ENCODE measurements at places on chromosomes 4 and X.

GRCh38 chr4:148926276-148927260 is 484.4 kb upstream of the NR3C2 start:
- no peak for DNase-seq

GRCh38 chrX:17519358-17519757 is 144.4 kb downstream of the NHS start:
- DNase-seq: no peak

DNA sequence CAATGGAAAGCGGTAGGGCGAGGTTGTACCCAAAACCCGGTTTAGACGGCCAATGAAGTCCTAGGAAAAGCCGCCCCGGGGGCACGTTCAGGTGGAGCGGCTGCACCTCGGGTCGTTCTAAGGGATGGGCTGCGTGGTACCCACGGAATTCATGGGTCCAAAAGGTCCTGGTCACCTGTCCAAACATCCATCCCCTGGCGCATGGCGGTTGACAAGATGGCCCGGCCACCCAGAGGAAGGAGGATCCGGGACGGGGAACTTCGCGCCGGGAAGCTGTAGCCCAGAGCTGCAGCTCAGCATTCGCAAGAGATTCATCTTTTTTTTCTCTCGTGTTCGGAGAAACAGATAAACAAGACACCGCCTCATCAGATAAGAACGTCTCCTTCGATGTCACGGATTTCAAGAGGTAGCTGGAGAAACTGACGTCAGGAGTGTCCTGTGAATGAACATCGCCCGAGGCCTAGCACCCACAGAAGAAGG is 10.9 kb downstream of the PITX2 start:
- no peak for DNase-seq

DNA sequence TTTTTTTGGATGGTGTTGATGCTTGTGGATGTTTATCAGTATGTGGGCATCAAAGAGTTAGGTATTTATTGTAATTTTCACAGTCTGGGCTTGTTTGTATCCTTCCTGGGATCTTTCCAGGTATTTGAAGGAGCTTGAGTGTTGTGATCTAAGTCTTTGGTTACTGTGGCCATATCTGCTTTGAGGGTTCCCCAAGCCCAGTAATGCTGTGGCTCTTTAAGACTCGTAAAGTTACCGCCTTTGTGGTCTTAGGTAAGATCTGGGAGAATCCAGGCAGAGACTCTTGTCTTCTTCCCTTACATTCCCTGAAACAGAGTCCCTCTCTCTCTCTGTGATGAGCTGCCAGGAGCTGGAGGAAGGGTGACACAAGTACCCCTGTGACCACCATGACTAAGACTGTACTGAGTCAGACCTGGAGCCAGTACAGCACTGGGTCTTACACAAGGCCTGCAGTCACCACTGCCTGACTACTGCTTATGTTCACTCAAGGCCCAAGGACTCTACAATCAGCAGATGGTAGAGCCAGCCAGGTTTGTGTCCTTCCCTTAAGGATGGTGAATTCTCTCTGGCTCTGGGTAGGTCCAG is 62.2 kb downstream of the FMR1NB start:
- DNase-seq: no peak

GRCh38 chr4:72701987-72702819 is 133.2 kb upstream of the ADAMTS3 start:
- DNase-seq: no peak

GRCh38 chr4:33349376-33349775 is 2629.2 kb downstream of the PCDH7 start:
- no peak for DNase-seq
